ENCODE measurements at places on chromosomes 13 and 19.

DNA sequence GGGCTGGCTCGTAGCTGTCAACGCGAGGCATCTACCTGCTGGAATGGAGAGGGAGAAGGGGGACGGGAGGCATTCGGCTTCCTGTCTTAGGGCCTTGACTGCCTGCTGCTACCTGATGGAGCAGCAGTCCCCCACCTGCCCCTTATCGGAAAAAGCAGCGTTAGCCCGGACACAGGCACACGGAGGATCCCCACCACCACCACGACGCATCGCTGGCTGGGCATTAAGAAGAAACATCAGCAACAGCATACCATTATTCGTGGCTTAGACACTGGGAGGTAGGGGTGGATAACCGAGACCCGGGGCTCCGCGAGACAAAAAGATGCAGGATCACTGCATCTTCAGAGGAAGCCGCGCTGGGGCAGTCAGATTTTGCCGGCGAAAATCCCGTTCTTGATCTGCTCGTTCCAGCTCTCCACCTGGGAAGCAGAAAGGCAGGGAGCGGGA lies 1.1 kb downstream of the COX6B2 start:
- DNase-seq: no peak

DNA sequence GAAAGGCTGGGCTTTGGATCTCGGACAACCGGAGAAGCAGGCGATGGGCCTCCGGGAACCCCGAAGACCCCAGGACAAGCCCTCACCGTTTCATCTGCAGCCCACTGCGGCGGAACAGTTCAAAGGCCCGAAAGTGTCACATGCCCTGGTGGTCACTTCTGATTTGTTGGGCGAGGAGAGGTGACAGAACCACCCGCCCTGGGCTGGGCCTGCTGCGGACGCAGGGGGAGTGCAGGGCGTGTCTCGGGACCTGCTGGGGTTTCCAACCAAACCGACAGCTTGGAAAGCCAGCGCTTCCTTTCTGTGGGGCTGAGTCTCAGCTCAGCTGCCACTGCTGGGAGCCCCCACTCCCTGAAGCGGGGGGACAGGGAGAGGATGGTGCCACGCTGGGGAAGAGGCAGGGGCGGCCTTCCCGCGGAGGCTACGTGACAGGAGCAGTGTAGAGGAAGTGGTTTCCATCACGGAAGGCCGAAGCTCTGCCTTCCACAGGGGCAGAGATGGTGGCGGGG lies 22.8 kb upstream of the ZBTB7A start:
- no peak for DNase-seq

GRCh38 chr13:25217023-25217885 lies 45.2 kb upstream of the AMER2 start:
- no peak for DNase-seq

- no peak for DNase-seq
Measured at GRCh38 chr19:46000491-46001246, 5.4 kb downstream of the CCDC61 start.

DNA sequence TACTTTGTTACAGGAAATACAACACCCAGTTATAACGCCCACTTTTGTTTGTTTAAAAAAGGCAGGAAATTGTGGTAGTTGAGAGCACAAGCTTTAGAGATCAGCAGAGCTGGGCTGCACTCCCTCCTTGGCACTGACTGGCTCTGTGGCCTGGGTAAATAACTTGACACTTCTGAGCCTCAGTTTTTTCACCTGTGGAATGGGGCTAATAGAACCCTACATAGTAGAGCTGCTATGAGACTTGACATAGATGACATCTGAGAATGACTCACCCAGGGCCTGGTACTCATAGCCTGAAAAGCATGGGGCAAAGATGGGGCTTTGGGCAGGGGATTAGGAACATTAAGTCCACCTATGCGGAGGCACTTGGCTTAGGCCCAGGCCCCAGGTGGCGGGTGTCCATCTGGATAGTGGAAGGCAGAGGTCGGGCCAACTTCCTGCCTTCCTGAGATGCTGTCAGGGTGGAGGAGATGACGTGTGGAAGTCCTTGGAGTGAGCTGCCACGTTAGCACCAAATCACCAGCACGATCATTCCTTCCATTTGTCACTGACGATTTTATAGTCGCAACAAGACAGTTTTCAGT lies 159.1 kb downstream of the KATNAL1 start:
- DNase-seq: peak; percentile 54

GRCh38 chr13:33129094-33129832 lies 113.0 kb downstream of the KL start:
- no peak for DNase-seq

DNA sequence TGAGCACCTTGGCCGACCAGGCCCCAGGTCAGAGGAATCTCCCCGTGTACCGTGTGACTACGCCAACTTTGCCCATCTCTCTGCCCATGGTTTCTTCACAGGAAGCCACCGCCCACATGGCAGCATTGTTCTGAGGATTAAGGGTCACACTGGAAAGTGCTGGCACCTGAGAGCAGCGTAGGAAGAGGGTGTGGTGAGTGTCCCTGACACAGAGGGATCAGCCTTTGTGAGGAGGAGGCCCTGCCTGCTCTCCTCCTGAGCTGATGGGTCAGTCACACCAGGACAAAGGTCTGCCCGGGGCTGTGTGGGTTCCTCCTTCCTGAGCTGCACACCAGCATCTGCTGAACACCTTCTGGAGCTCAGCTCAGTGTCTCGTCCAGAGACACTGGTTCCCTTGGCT lies 32.2 kb upstream of the SLC15A1 start:
- DNase-seq: no peak

GRCh38 chr13:105952973-105953290 lies 582.5 kb downstream of the EFNB2 start:
- no peak for DNase-seq

DNA sequence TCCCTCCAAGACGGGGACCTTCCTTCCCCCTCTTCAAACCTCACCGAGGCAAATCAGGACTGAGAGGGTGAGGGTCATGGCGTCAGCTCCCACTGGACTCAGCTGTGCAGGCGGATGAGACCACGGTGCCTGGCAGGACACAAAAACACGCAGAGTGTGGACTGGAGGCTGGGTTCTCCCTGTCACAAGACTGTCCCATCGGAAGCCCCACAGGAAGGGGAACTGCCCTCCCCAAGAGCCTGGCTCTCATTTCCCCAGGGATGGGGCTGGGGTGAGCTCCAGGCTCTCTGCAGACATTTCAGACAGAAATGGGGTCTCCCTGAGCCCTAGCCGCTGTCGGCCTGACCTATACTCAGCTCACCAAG lies at the start of gene LILRB5:
Gene LILRB5 (minus strand): TSS at position 158 of the 365 bp plus-strand sequence. CDS start 80 bp downstream, at position 78.
- no peak for DNase-seq
